DND-41 (cell line): ENCODE measurements at places on chromosomes 3 and 15.

- H3K36me3 ChIP-seq, result no peaks in the 10 kb centered on the region
- no peaks in the 10 kb centered on the region for H3K27me3 ChIP-seq
- H3K4me1 ChIP-seq, result peaks cover 19% of the 10 kb centered on the region
- DNase-seq, result no peak
Observed at GRCh38 chr3:18501679-18502343, 76.7 kb upstream of the SATB1 start.

GRCh38 chr15:66774001-66774814, 72.2 kb downstream of the SMAD6 start:
- no peaks in the 10 kb centered on the region for H3K36me3 ChIP-seq
- H3K4me3 ChIP-seq, result no peak overlapping the region
- H3K27me3 ChIP-seq, result no peaks in the 10 kb centered on the region
- DNase-seq, result peak; percentile 55
- H3K4me1 ChIP-seq, result no peaks in the 10 kb centered on the region
- H3K27ac ChIP-seq, result 0 out of 2 replicates have a peak overlapping the region, but pooled peaks have one; percentile 28

- H3K36me3 ChIP-seq, result no peaks in the 10 kb centered on the region
- H3K4me3 ChIP-seq, result no peak overlapping the region
- H3K27ac ChIP-seq, result no peak overlapping the region
- no peaks in the 10 kb centered on the region for H3K27me3 ChIP-seq
- H3K4me1 ChIP-seq, result no peaks in the 10 kb centered on the region
- DNase-seq, result no peak
Observed at GRCh38 chr3:149703466-149703865, 45.6 kb upstream of the WWTR1 start.

- peaks cover 7% of the 10 kb centered on the region for H3K4me1 ChIP-seq
- peak; percentile 62 for DNase-seq
- no peaks in the 10 kb centered on the region for H3K27me3 ChIP-seq
- no peaks in the 10 kb centered on the region for H3K36me3 ChIP-seq
Observed at GRCh38 chr15:90300988-90301706, 35.7 kb downstream of the NGRN start.

DNA sequence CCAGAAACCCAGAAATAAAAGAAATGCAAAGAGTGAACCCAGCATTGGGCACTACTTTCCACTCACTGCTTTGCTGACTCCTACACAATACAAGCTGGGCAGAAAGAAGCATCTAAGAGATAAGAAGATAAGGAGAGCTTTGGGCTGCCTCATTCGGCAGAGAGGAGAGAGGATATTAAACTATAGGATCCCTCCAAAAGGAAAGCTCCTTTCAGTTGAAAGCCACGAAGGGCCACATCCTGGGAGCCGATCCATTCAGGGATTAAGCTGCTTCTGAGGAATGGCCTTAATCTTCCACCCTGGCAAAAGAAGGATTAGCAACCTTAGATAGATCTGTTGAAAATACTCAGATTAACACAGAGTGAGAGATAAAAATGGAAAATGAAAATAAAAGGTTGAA, 274.9 kb upstream of the PPP2R3A start:
- no peak overlapping the region for H3K27ac ChIP-seq
- DNase-seq, result no peak
- H3K27me3 ChIP-seq, result peaks cover 3% of the 10 kb centered on the region
- H3K36me3 ChIP-seq, result no peaks in the 10 kb centered on the region
- H3K4me3 ChIP-seq, result no peak overlapping the region

DNA sequence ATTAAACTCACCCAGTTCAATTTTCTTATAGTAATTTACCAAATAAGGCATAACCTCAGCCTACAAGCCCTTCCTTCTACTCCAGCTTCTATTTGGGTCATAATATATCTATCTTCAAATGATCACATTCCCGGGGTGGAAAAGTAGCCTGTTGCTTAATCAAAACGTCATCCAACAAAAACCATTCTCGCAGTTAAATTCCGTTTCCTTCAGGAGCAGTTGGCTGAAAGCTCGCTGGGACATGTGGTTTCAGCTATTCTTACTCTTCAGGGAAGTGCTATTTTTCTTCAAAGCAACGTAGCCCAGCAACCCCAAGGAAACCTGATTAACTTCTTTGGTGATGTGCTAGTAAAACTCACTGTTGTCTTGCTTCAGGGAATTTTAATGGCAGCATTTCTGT, 59.6 kb downstream of the MAGI1 start:
- H3K27ac ChIP-seq, result no peak overlapping the region
- no peaks in the 10 kb centered on the region for H3K36me3 ChIP-seq
- H3K27me3 ChIP-seq, result peaks cover 3% of the 10 kb centered on the region
- no peak overlapping the region for H3K4me3 ChIP-seq
- no peak for DNase-seq

- no peaks in the 10 kb centered on the region for H3K4me1 ChIP-seq
- DNase-seq, result peak; percentile 18
Observed at GRCh38 chr3:12782172-12782815, 14.2 kb upstream of the CAND2 start.

GRCh38 chr3:102398176-102398575, 36.6 kb upstream of the ZPLD1 start:
- no peak overlapping the region for H3K4me3 ChIP-seq
- no peaks in the 10 kb centered on the region for H3K4me1 ChIP-seq
- H3K27me3 ChIP-seq, result no peaks in the 10 kb centered on the region
- no peak overlapping the region for H3K27ac ChIP-seq

DNA sequence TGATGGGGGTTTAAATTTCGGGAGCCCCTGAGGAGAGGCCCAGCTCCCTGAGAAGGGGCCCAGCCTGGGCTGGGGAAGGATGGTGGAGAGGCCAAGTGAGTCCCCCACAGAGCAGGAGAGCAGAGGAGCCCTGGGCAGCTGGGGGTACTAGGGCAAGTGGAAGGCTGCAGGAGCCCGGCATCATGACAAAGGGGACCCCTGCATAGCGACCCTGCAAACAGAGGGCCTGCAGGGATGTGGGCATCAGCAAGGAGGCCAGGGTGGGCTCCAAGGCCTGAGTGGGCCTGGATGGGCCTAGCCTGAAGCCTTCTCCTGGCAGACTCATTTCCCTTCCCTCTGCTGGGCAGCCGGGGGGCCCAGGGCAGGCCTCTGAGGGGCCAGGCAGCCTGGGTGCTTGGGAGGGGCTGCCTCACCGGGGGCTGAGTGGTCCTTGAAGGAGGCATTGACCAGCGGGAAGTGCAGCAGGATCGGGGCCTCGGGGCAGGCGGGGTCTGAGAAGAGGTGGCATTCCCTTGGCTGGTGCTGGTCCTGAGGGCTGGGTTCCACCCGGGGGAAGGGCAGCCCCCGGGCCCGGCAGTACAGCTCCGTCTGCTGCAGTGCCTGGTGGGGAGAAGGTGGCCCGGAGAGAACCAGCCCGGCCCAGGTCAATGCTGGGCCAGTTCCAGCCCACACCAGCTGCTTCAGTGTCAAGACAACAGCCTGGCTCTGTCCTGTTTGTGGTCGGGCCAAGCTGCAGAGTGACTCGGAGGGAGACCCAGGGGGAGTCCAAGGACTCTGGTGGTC, 24.7 kb downstream of the PLA2G4D start:
- no peaks in the 10 kb centered on the region for H3K4me1 ChIP-seq
- H3K36me3 ChIP-seq, result no peaks in the 10 kb centered on the region
- no peak overlapping the region for H3K27ac ChIP-seq
- no peak for DNase-seq
- H3K27me3 ChIP-seq, result no peaks in the 10 kb centered on the region

- H3K4me3 ChIP-seq, result no peak overlapping the region
- H3K36me3 ChIP-seq, result no peaks in the 10 kb centered on the region
- no peak overlapping the region for H3K27ac ChIP-seq
- H3K27me3 ChIP-seq, result no peaks in the 10 kb centered on the region
- no peaks in the 10 kb centered on the region for H3K4me1 ChIP-seq
Observed at GRCh38 chr3:168475704-168476103, 380.0 kb upstream of the GOLIM4 start.

DNA sequence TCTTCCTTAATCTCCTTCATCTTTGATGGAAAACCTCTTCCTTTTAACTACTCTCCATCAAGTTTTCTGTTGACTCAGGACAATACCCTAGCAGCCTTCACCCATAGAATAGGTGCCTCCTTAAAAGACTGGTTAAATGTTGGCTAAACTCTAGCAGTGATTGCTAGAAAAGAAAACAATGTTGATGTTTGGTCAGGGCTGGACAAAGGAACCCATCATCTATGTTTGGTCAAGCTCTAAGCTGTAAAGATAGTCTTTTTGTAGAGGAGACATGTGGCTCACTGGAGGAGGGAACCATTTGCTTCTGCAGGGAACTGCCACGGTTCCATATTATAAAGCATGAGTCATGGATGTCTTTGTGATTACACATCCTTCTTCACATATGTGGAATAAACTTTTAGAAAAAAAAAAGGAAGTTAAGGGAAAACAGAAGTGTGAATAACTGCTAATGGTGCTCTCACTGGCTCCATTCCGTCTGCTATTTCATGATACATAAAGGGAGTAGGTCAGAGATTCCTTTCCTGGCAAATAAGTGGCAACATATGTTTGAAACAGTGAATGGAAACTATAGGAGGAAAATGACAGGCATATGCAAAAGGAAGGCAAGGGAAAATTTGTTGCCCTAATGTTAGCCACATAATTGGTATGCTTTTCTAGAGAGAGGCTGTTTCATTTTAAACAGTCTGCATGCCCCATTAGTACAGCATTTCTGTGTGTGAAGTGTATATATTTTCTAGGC, 78.2 kb downstream of the CMSS1 start:
- H3K4me1 ChIP-seq, result no peaks in the 10 kb centered on the region
- H3K27me3 ChIP-seq, result no peaks in the 10 kb centered on the region
- H3K27ac ChIP-seq, result no peak overlapping the region
- no peaks in the 10 kb centered on the region for H3K36me3 ChIP-seq
- H3K4me3 ChIP-seq, result no peak overlapping the region
- no peak for DNase-seq

DNA sequence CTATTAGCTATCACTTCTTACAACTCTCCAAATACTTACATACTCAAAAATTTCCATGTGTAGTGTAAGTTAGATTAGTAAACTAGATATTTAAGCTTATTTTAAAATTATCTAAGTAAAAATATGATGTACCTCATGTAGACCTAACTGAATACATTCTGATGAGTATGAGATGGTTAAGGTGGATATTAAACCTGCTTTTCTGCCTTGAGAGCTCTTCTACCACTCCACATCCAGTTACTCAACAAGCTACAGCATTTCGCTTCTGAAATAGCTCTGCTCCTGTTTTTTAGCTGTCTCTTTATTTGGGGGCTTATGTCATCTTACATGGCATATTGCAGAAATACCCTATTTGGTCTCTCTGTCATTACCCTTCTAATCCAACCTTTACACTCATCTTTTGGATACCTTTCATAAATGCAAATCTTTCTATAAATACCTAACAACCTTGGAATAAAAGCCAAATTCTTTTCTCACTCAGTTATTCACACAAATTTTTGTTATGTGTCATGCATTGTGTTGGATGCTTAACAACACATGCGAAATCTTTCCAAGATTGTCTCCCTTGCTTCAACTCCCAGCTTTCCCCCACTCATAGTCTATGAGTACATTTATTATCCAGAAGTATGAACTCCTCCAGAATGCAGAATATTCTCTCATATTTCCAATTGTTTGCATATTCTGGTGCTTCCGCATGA, 92.0 kb downstream of the ALCAM start:
- H3K27me3 ChIP-seq, result no peaks in the 10 kb centered on the region
- H3K36me3 ChIP-seq, result no peaks in the 10 kb centered on the region
- H3K4me3 ChIP-seq, result no peak overlapping the region

DNA sequence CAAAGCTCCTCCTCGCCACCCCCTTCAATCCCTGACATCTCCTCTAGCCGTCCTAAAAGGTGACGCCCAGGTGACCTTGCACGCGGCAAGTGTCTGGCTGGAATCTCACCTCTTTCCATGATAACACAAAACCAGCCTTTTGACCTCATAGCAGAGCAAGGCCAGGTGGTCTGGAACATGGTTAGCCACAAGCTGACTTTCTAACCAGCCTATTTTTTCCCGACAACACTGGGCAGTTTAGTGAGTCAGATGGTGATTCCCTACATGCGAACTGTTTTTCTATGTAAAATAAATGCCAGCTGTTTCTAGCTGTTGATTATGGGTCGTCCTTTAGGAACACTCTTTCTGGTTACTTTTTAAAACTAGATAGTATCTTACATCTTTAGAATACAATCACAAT, 243.0 kb downstream of the CD47 start:
- H3K36me3 ChIP-seq, result no peaks in the 10 kb centered on the region
- H3K4me3 ChIP-seq, result no peak overlapping the region
- H3K27ac ChIP-seq, result no peak overlapping the region
- no peak for DNase-seq

- H3K27ac ChIP-seq, result no peak overlapping the region
- H3K27me3 ChIP-seq, result peaks cover 4% of the 10 kb centered on the region
- no peaks in the 10 kb centered on the region for H3K36me3 ChIP-seq
- H3K4me1 ChIP-seq, result no peaks in the 10 kb centered on the region
Observed at GRCh38 chr3:24160424-24161095, 215.5 kb downstream of the NR1D2 start.

- H3K4me3 ChIP-seq, result no peak overlapping the region
- H3K36me3 ChIP-seq, result no peaks in the 10 kb centered on the region
- H3K27ac ChIP-seq, result no peak overlapping the region
- DNase-seq, result no peak
- H3K27me3 ChIP-seq, result peaks cover 4% of the 10 kb centered on the region
Observed at GRCh38 chr3:68874551-68875348, 57.6 kb downstream of the TAFA4 start.

DNA sequence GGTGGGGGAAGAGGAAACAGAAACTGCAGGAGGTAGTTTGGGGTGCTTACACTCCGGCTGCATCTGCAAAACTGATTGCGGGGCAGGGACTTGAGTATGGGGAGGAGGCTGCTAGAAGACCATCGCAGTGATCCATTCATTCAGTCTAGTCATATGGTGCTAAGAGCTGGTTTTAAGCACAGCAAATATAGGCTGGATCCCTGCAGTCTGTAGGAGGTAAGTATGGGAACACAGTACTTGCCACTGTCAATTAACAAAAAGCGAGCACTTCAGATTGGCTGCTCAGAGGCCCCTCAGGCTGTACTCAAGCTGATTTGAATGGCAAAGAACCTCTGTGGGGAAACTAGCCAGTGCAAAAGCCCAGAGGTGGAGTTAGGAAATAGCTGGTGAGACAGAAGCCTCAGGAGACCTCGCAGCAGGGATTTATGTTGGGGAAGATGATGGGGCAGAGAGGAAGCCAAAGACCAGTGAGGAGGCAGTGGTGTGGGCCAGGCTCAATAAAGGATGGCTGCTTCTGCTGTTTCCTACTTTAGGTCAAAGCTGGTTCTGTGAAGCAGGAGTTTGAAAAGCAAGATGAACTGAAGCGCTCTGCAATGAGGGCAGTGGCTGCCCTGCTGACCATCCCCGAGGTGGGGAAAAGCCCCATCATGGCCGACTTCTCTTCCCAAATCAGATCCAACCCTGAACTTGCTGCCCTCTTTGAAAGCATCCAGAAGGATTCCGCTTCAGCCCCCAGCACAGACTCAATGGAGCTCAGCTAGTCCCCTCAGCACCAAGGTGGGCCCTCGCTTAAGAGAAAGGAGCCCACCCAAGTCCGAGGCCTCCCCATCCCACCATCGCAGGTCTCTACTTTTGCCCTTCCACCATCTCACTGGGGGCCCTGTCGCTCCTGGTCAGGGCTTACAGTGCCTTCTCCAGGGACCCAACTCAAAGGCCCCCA, 7.9 kb downstream of the RPL32 start:
- DNase-seq, result no peak
- H3K36me3 ChIP-seq, result peaks cover 91% of the 10 kb centered on the region
- no peaks in the 10 kb centered on the region for H3K27me3 ChIP-seq
- H3K4me3 ChIP-seq, result no peak overlapping the region
